AG10803 (cell line): ENCODE measurements at places on chromosomes 6 and 20.
A peak's percentile ranks its signal among the peaks of the same experiment; 100 is the strongest.

- DNase-seq: peak; percentile 73
Measured at GRCh38 chr6:126664271-126664670, 324.4 kb downstream of the CENPW start.

GRCh38 chr6:14108571-14109410 lies 8.8 kb upstream of the CD83 start:
- no peak for DNase-seq

DNA sequence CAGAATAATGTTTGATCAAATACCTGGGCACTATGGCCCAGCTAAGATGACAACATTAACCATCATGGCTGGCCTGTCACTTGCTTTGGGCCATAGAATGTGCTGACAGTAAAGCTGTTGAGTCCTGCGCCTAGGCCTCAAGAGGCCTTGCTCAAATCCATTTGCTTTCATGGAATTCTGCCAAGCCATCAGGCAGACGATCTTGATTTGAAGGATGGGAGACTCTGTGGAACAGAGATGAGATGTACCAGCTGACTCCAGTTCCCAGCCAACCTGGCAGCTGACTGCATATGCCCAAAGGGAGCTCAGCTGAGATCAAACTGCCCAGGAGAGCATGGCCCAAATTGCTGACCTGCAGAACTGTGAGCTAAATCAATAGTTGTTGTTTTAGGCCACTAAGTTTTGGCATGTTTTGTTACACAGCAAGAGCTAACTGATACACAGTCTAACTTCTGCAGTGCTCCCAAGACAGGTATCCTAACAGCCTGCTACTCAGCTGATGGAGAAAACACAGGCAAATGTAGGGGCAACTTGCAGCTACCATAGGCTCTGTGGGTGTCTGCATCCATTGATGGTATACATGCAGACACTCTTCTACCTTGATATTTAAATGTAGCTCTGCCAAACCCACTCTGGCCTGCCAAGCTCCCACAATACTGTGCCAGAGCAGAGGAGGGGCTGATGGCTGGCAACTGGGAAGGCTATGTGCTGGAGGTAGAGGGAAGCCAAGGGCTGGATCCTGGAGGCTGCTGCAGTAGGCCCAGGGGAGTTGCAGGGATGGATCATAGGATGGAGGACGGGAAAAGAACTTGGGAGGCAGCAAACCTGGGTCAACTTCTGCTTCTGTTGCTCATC lies 55.2 kb upstream of the RNF24 start:
- DNase-seq: no peak

DNA sequence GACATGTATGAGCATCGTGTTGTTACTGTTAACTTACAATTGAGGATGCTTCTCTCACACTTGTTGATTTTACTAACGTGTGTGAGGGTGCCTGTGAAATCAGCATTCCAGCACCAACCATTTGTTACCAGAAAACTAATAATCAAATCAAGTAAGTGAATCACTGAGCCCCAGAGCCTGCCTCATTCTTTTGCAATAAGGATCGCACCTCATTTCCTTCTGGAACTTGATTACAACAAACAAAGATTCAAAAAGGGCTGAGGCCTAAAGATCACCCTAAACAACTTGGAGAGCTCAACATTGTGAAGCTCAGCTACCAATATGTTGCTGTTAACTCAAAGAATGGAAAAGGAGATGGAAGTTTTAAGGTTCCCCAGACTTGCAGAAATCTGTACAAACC lies 274.7 kb downstream of the TFAP2A start:
- no peak for DNase-seq

DNA sequence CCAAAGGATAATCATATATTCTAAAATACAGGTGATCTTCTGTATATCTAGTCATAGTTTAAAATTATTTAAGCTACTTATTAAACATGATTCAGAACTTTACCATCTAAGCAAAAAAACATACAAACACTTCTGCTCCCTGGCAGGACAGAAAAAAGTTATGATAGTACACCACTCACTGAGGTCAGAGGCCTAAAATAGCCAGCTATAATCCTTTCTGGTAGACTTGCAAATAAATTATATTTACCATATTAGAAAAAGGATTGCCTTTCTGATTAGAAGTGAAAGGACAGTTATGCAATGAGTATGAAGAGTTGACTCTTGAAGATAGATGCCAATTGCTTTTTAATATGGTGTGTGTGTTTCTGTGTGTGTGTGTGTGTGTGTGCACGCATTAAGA lies 207.4 kb downstream of the BMP2 start:
- no peak for DNase-seq

DNA sequence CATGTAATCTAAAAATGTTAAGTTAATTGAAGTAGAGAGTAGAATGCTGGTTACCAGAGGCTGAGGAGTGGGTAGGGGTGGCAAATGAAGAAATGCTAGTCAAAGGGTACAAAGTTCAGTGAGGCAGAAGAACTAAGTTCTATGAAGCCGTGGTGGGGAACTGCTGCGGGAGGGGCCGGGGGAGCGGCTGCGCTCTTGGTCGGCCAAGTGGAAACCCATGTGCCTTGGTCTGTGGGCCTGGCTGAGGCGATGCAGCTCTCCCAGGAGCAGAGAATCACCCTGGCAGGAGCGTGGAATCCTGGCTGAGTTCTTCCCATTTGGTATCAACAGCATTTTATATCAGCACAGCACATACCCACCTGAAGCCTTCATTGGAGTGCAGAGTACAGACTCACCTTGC lies 22.3 kb downstream of the TTLL2 start:
- DNase-seq: no peak

- no peak for DNase-seq
Measured at GRCh38 chr20:24296477-24297261, 172.8 kb upstream of the SYNDIG1 start.

DNA sequence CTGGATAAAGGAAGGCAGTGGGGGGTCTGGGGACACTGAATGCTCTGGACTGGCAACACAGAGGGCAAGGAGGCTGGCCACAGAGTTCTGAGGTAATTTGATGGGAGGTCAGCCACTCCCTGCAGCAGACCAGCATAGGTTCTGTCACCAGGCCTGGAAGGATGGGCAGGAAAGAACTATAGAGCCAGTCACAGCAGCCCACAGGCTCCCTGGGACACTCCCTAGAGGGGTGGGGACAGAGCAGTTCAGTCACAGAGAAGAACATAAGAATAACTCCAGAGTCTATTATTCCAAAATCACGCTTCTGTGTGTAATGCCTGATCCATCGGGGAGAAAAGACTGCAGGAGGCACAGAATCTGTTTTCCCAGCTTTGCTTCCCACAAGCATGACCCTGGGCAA lies 19.6 kb downstream of the DYNLRB1 start:
- DNase-seq: no peak

DNA sequence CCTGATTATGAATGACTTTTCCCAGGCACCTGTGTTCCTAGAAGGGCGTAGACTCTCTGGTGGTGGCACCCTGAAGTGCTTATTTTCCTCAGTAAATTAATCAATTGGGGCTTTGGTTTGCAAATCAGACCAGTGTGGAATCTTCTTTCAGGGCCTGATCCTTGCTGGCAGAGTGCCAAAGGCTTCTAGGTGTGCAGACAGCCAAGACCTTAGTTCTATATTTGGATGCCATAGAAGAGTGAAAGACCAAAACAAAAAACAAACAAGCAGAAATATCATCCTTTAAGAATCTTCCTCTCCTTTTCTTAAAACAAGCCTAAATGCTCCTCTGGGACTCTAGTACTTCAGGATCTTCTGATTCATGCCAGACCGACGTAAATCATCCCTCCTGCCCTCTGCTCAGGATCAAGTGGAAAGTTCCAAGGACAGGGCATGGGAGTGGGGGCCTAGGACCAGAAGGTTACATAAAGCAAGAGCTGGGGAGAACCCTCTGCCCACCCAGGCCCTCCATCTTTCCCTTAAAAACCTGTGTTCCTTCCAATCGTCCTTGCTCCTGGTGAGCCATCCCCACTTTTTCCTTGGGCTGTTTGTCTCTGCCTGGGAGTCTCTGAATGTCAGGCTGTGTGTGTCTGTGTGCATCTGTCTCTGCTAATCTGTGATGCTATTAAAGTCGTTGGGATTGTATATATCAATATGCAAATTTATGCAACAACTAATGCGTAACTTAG lies 70.5 kb upstream of the MYLIP start:
- DNase-seq: no peak

GRCh38 chr20:47360297-47361056 lies 4.0 kb upstream of the ZMYND8 start:
- DNase-seq: peak; percentile 77

DNA sequence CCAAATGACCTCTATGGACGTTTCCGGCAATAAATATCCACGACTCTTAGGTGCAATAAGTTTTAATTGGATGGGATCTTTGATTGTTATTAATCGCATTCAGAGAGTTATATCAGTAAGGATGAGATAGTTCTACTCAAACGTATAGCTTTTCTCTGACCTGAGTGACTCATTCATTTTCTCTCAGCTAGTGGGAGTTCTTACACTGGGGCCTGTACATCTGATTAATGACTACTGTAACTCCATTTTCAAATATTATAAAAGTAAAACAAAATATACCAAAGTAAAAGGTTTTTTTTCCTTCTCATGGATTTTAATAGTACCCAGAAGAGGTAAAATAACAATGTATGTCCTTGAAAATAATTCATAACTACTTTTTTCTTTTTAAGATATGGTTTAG lies 41.1 kb upstream of the SAMD5 start:
- DNase-seq: no peak

DNA sequence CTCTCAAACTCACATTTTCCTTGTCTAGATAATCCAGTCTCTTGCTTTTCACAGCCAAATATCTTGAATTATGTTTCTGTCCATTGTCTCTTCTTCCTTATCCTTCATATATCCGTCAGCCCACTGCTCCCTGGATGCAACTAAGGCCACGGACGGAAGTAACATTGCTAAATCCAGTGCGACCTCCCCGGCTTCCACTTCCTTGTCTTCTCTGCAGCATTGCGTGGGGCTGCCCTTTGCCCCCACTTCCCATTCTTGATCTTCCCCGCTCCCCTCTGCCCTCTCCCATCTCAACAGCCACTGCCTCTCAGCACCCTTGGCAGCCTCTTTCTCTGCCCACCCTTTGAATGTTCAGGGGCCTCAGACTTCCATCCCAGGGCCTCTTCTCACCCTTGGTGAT lies 190.4 kb upstream of the UST start:
- DNase-seq: no peak

- DNase-seq: no peak
Measured at GRCh38 chr6:121920616-121921015, 478.8 kb upstream of the HSF2 start.

- DNase-seq: no peak
Measured at GRCh38 chr6:70303034-70303525, at the start of gene COL9A1. COL9A1 (minus strand) TSS chr6:70303084; CDS start chr6:70302924, 160 bp downstream.

GRCh38 chr6:100366419-100366818 lies 98.3 kb downstream of the SIM1 start:
- peak; percentile 77 for DNase-seq

DNA sequence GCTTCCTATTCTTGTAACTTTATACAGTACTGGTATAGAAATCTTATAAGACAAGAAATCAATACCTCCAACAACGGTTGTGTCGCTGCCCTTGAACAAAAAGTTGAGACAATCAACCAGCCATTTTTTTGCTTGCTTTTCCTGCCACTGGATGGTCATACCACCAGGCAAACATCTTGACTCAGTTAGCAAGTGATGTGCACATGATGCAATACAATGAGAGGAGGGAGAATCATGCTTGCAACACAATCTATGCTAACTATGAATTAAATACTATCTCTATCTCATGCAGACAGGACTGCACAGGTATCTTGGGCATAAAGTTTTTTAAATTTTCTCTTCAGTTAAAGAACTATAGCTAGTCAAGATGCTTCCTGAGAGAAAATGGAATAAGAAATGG lies 877.7 kb upstream of the CITED2 start:
- DNase-seq: peak; percentile 47

DNA sequence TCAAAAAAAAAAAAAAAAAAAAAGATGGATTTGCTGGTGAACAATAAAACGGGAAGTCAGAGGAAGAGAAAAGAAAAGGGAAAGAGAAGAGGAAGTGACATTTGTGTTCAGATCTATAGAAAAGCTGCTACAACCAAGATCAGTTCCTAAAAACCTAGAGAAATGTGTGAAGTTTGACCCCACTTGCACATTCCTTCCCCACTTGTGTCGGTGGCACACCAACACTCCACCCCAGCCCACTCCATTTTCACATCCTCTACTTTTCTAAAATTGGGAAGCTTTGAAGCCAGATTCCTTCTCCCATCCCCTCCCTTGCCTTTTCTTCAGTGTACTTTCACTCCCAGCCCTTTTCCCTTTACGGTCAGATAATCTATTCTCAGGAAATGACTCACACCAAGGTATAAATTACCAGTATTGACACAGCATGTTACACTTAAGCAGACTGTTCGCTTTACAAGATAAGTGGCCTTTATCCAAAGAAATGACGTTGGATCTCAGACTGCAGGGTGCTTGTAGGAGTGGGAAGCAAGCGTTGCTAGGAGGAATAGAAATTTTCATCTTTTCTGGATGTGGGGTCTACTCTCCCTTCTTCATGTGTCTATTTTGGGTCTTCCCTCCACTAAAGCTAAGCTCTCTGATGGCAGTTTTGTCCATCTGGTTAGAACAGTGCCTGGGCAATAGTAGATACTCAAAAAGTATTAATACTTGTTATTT lies 92.5 kb upstream of the ADGRF1 start:
- DNase-seq: peak; percentile 74

- no peak for DNase-seq
Measured at GRCh38 chr20:8399947-8400346, 267.9 kb downstream of the PLCB1 start.

DNA sequence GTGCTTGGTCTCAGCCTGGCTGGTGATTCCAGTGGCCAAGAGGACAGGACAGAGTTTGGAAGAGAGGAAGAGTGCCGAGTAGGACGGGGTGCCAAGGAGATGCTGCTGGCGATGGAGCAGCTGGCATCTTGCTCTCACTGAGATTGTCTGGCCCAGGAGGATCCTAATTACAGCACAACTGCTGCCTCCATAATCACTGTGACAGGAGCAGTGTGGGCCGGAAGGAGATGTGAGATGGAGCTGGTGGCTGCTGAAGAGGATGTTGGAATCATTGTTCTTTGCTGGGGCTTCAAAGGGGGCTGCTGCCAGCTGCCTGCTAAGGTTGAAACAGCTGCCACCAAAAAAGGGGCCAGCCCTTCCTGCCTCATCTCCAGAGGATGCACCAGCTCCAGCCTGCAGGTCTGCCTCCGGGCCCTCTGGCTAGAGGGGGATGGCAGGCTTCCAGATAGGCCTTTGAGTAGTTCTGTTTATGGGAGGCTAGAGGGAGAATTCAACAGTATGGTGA lies 214.4 kb downstream of the RNF144B start:
- no peak for DNase-seq

GRCh38 chr6:41408982-41409381 lies 73.6 kb downstream of the NCR2 start:
- DNase-seq: no peak

- DNase-seq: no peak
Measured at GRCh38 chr6:148864941-148865340, 118.1 kb downstream of the UST start.
